Naive B cell (primary cell): ENCODE measurements at places on chromosomes 2 and 18.
A peak's percentile ranks its signal among the peaks of the same experiment; 100 is the strongest.

- no peak for DNase-seq
These were observed at the start of gene OTOF for GRCh38 chr2:26477911-26478253. Gene OTOF (minus strand): TSS chr2:26478124.

GRCh38 chr2:195320413-195320973 lies 336.5 kb upstream of the SLC39A10 start:
- DNase-seq: no peak

- DNase-seq: no peak
These were observed 91.9 kb upstream of the CXCR4 start for GRCh38 chr2:136209561-136210454.

DNA sequence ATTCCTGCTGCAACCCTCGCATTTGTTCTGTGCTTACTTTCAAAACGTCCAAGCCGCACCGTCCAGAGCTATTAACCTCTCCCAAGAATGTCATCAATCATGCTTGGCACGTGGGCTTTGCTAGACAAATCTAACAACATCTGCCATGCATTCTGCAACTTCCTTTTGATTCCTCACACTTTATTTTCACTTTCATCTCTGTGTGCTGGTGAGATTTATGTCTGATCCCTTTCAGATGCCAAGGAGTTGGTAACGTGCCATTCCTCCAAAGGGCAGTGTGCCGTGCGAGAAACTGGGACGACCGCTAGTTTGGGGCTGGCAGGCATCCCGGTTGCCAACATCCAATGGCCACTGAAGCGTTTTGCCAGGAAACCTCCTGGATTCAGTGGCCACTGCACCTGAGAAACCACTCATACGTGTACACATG lies 230.0 kb upstream of the PARD3B start:
- no peak for DNase-seq

- DNase-seq: no peak
These were observed 535.5 kb downstream of the TNS1 start for GRCh38 chr2:217467331-217467730.

GRCh38 chr18:8742387-8743361 lies 37.3 kb downstream of the MTCL1 start:
- DNase-seq: peak; percentile 43

DNA sequence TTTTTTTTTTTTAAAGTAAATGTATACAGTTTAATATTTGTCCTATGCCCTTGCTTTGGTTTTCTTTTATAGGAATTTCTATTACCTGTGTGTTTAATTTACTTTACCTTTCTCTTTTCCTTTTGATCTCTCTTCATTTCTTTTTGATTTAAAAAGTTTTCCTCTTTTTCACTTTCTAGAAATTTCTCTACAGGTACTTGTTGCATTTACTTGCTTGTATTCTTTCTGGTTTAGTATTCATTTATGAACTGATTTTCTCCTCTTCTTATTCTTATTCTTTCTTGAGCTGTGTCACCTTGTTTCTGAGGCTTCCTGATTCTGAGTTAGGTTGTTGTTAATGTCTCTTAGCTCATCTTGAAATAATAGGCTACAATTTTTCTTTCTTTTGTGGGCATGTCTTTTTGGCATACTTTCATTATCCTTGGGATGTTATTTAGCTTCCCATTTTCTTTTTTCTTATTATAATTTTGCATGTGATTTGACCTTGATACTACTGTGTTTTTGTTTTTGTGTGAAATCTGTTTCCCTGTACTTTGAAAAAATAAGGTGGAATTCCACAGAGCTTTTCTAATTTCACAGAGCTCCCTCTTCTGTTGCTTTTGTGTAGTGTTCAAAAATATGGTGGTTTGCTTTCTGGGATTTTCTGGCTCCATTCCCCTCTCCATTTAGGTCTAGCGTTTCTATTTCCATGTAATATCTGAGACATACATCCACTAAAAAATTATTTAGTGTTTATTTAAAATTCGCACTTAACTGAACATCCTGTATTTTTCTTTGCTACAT lies 25.5 kb upstream of the ALMS1 start:
- DNase-seq: no peak

DNA sequence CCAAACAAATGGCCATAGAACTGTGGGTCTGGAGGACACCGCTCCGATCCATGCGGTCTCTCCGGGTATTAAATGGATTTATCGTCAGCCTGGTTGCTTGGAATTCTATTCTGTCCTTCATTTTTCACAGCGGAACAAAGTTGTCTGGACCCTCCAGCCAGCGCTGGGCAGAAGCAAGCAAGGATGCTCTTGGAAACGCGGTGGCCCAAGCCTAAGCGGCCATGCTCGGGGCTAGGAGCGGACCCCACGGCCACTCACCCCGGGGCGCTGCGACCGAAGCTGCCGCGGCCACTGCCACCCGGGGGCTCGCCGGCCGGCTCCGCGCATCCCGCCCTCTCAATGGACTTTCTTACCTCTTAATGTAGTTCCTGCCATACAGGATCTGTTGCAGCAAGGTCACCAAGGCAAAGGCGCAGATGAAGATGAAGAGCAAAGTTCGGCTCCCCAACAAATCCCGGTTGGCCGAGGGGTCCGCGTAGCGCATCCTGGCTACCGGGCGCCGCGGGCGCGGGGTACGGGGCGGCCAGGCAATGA lies 761 bp downstream of the ST8SIA5 start:
- DNase-seq: no peak

DNA sequence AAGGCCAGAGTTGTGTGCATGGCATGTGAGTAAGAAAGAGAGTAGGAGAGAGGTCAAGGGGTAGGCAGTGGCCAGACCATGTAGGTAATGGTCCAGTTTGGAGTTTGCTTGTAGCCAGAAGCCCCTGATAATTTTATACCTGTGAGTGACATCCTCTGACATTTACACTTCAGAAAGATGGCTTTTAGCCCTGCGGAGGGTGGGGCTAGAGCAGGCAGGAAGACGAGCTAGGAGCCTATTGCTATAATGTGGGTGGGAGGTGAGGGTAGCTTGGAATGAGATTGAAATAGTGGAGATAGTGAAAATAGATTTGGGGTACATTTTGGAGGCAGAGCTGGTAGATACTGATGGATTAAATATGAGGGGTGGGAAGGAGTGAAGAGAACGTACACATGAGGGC lies 48.8 kb upstream of the MGAT5 start:
- no peak for DNase-seq

- peak; percentile 88 for DNase-seq
These were observed 7.0 kb downstream of the LPIN1 start for GRCh38 chr2:11753452-11753885.

GRCh38 chr2:61520261-61520660 lies 17.9 kb downstream of the XPO1 start:
- DNase-seq: no peak

DNA sequence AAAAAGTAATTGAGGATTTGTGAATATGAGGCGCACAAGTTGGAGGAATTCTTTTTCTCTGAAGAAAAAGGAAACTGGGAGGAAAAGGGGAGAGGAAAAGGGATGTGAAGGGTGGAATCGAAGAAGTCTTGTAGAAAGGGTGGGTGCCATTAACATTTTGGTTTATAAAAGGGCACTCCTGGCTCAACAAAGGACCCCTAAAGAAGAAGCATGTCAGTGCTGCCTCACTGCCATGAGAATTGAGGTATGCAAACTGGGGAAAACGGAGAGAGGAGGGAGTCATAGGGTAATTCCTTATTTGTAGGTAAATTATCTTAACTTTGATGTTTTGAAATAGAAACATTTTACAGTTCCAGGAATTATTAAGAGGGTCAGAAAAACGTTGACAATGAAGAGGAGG lies 207.2 kb downstream of the NAPG start:
- no peak for DNase-seq

DNA sequence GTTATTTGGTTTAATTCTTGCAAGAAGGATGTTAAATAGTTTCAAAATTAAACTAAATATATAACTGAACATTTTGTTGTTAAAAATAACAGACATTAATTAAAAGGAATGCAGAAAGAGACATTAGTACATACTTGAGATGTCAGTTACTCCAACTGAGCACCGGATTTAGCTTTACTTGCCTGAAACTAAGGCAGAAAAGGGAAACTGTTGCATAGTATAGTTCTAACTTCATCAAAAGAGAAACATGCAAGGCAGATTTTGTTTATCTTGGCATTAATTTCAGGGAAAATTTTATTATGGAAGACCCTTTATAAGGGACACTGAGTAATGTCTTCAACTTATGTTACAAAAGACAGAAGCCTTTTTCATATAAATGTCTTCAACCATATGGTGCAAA lies 218.3 kb downstream of the STK39 start:
- DNase-seq: no peak

GRCh38 chr2:142935563-142936089 lies 58.2 kb downstream of the KYNU start:
- no peak for DNase-seq

DNA sequence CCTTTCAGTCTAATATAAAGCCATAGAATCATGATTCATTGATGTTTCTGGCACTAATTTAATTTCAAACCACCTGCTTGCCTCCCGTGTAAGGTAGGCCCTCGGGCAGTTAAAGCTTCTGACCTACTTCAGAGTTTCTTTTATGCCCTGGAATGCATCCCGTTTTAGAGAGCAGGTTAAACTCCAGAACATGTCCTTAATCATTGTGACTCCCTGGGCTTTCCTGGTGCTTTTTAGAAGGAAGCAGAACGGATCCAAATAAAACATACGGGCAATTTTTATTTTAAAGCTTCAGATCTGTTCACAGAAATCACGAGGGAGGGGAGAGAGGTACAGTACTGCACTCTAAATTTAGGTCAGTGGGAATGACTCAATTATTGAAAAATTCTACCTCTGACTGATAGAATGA lies 134.8 kb downstream of the GCA start:
- no peak for DNase-seq

GRCh38 chr2:217331523-217332416 lies 471.9 kb upstream of the TNP1 start:
- DNase-seq: no peak

DNA sequence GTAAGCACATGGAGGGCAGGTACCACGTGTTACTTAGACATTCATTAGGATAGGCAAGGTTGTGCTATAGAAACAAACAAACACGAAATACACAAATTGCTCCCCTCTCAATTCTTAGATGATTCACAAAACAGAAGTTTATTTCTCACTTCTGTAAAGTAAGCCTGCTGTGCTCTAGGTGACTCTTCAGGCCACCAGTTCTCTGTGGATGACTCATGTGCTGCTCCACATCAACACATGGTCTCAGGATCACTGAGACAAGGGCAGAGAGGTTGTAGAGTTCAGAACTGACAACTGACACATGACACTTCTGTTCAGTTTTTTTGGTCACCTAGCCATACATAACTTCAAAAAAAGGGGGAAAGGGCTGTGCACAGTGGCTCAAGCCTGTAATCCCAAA lies 70.6 kb downstream of the DAW1 start:
- DNase-seq: no peak

DNA sequence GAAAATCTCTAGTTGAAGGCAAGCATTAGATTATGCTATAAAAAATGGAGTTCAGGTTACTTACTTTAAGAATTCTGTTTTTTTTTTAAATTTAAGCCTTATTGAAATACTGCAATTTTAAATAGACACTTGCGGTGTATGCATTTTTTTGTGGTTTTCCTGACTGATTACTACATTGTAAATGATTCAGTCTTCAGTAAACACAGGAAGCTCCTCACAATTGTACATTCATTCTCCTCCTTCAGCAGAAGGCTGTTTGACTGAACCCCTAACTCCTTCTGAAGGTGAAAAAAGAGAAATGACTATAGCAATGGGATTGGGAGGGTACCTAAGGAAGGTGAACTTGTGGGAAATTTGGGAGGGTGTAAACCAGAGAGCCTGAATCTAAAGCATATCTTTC lies 136.1 kb downstream of the GCA start:
- DNase-seq: no peak
